ENCODE measurements at places on chromosomes 6 and 20. TPM values are rescaled to one million over a fixed set of nuclear protein-coding genes. Genes with fewer than 3 reads are reported as not detected.

DNA sequence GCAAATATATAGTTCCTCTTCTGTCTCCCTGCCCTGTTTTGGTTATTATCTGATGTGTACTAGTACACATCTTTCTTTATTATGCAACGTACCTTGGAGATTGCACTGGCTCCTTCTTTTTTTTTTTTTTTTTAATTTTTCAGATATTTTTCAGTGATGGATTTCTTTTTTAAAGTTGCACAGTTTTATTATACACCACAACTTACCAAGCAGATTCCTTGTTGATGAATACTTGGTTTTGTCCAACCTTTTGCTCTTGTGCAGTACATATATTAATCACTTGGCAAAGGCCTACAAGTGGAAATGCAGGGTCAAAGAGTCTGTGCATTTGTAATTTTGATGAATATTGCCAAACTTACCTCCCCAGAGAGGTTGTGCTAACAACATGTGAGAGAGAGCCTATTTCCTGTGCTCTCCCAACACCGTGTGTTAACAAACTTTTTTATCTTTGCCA is 50.1 kb upstream of the RNF24 start:
- no peak for DNase-seq

GRCh38 chr6:161543684-161544309 is 269.9 kb upstream of the AGPAT4 start:
- no peak for DNase-seq

GRCh38 chr6:127263481-127263880 is 3.2 kb upstream of the RNF146 start:
- no peak for DNase-seq

DNA sequence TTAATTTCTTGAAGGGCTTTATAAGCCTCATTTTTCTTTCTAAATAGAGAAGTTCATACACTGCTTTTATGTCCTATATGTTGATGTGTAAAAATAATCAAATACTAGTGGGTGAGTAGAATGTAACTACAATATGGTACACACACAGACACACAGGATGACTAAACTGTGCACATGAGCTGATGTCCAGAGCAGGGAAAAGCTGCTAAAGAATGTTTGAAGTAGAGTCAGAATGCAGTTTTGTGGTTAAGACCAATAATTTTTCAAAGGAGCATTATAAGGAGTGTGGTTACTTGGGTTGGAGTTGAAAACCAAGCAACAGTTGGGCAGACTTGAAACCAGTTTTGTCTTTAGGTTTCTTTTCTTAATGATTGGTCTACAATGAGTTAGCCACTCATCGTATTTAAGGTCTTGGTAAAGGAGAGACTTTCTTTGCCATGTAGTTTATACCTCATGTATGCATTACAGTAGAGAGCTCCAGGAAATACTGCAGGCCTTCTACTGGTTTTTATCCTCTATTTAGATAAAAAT is 196.6 kb downstream of the ESR1 start:
- DNase-seq: no peak

DNA sequence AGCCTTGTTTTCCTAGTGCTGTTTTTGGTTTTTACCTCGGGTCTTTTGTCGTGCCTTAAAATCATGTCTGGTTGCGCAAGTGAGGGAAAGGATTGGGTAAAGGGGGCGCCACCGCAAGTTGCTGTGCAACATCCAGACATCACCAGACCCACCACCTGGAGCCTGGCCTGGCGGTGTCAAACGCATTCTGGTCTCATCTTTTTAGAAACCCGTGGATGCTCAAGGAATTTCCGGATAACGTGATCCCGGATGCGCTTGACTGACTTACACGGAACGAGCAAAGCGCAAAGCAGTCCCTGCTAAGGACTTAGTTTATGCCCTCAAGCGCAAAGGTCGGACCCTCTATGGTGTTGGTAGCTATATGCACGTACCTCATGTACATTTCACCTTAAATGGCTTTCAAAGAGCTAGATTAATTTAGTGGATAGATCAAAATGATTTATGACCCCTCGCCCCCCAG is 105.2 kb downstream of the OR2B2 start:
- DNase-seq: peak; percentile 21

LAMA4 gene
- total RNA-seq: 39.8 TPM

TMC2 gene
- not detected for total RNA-seq

CPXM1 gene
- total RNA-seq: 10.1 TPM

OR2B2 gene
- not detected for total RNA-seq

UST gene
- 91.2 TPM for total RNA-seq
